Caco-2 (cell line): ENCODE measurements at places on chromosomes 5 and 9.

DNA sequence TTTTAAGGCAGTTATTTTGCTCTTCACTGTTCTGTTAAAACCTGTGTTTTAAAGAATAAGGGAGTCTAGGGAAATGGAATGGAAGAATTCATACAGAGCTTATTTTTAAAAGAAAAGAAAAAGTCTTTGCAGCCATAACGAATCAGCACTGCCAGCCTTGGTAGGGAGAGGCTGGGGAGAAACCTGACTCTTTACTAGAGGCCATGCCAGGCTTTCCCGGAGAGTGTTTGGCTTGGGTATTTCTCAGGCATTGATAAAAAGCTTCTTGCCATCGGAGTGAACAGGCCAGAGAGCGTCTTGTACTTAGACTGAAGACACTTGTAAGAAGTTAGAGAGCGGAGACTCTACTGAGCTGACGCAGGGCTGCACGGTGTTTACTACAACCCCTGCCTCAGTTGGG, 72.7 kb upstream of the NFIL3 start:
- no peak for DNase-seq

- peak; percentile 92 for DNase-seq
Measured at GRCh38 chr9:130940693-130941576, 1.9 kb upstream of the FIBCD1 start.

DNA sequence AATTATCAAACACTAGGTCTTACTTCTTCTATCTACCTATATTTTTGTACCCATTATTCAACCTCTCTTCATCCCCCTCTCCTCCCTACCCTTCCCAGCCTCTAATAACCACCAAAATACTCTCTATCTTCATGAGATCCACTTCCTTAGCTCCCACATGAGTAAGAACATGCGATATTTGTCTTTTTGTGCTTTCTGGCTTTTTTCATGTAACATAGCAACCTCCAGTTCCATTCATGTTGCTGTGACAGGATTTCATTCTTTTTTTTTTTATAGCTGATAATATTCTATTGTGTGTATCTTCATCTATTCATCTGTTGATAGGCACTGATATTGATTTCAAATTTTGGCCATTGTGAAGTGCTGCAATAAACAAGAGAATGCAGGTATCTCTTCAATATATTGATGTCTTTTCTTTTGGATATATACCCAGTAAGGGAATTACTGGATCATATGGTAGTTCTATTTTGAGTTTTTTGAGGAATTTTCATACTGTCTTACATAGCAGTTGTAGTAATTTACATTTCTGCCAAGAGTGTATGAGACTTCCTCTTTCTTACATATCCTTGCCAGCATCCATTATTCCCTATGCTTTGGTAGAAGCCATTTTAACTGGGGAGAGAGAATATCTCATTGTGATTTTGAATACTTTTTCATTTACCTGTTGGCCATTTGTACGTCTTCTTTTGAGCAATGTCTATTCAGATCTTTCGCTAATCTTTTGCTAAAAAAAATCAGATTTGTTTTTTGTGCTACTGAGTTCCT, 156.8 kb downstream of the DCP2 start:
- no peak for DNase-seq

DNA sequence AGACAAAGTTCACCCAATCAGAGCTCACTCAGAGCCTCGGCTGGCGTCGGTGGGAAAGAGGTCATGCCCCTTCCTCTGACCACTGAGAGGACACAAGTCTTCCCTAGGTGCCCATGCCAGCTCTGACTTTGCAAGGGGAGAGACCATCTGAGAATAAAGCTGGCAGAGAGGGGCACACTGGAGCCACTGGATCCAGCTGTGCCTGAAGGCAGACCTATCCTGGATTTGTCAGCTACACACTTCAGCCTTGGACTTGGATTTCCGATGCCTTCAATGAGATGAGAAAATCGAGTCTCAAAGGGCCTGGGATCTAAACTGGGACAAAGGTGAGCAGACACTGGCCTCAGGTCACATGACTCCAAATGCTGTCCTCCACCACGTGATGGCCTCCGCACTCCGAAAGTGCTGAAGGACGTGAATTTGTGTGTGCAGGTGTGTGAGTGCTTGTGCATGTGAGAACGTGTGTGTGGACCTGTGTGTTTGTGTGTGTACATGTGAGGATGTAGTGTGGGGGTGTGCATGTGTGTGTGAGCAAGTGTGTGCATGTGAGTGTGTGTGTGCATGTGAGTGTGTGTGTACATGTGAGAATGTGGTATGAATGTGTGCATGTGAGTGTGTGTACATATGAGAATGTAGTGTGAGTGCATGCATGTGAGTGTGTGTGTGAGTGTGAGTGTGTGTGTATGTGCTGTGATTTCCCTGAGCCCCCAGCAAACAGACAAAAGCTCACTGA, 37.9 kb downstream of the BARX1 start:
- DNase-seq = no peak

GRCh38 chr5:76485511-76485910, 82.4 kb downstream of the IQGAP2 start:
- DNase-seq = no peak

GRCh38 chr5:96408210-96408777, 24.8 kb downstream of the PCSK1 start:
- no peak for DNase-seq

GRCh38 chr5:37786416-37786815, 53.4 kb downstream of the GDNF start:
- no peak for DNase-seq

DNA sequence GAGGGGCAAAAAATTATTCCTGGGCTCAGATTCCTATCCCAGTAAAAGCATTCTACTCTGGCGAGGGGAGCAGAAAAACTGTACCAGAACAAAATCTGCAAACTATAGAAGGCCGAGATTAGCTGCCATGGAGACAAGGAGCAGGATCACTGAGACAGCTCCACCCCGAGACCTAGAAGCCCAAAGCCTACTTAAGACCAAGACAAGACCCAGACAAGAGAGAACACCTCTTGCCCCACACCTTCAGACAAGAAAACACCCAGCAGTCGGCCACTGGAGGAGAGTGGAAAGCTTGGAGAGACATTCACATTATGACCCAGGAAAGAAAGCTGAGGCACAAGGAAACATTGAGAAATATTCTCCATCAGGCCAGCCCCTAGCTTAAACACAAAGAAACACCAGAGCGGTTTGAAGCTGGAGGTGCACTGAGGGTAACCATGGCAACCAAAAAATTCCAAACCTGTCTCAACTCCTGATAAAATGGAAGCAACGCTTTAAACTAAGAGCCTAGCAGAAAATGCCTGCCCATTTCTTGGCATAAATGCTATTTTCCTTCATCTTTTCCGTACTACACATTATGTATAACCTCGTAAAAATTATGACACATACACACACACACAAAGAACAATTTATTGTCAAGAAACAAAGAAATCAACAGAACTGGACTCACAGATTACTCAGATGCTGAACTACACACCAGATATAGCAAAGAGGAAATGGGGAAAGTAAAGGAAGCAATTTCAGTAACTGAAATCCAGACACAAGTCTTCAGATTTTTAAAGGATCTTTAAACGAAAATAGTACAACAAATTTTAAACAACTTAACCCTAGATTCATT, 53.8 kb upstream of the FTMT start:
- no peak for DNase-seq

- DNase-seq = no peak
Measured at GRCh38 chr5:171129308-171129707, 179.7 kb upstream of the TLX3 start.

DNA sequence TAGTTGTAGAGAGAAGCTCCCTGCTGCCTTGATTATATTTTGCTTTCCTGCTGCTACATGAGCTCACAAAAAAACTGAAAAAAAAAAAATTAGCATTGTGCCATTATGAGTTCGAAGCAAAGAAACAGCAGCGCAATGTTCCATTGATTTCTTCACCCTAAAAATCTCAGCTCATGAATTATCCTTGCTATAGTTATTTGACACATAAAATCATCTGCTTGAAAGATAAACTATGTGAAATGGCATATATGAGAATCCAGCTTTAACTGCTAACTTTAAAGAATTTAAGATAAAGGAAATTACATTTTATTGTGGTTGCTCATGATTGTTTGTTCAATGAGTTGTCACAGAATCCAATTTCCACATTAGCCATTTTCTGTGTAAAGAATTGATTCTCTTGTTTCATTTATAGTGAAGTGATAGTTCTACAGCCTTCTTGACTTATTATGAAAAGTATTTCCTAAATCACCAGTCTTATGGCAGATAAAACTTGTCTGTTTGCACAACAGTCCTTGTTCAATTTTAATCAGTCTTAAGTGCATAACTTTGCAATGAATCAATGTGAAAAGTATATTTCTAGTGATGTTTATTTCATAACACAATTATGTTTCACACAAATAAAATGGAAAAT, 1275.0 kb upstream of the CDH9 start:
- DNase-seq = no peak

- DNase-seq = peak; percentile 43
Measured at GRCh38 chr5:177557041-177557647, 2.8 kb upstream of the FAM193B start.

DNA sequence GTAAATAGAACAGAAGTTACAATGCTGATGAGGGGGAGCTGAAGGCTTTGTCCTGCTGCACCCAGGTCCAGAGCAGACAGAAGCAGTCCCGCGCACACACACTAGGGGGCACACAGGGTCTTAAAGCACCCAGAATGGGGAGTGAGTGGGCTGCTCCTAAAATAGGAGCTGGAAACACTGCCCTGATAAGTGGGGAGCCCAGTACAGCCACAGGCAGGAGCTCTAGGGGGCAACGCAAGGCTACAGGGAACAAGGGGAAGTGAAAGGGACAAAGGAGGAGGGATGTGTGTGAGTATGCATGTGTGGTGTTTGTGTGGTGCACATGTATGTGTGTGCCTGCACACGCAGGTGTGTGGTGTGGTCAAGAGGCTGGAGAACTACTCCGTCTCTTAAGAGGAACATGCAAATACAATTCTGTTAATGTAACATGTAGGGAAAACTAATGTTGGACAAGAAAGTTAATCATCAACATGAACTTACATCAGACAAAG, 191.5 kb downstream of the ROR2 start:
- DNase-seq = peak; percentile 51

DNA sequence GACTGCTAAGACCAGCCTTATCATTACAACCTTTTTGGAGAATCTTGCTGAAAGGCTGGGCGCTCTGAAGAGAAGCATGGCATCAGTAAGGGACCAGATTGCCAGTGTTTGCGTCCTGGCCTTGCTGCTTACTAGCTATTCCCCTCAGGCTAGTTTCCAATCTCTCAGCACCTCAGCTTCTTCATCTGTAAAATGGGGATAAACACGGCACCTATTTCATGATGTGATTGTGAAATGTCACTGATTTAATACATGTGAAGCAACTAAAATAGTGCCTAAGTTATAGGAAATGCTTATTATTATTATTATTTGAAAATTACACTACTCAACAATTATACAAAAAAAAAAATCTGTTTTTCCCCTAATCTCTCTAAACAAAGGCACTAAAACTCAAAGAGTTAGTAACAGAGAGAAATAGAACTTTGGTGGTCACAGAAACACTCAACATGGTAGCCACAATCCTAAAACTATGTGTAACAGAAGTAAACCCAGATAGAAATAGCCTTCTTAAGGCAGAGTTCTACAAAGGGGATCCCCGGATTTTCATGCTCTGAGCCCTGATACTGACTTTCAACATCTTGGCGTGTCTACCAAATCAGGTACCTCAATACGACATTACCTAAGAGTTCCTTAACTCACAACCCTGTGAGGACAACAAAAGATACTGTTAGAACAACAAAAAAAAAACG, 62.0 kb downstream of the ENC1 start:
- no peak for DNase-seq

- DNase-seq = peak; percentile 92
Measured at GRCh38 chr5:60843936-60844905, at the start of gene ELOVL7. Gene ELOVL7, minus strand, starts transcription at chr5:60844269. Its CDS starts 56,872 bp downstream, at chr5:60787397.

DNA sequence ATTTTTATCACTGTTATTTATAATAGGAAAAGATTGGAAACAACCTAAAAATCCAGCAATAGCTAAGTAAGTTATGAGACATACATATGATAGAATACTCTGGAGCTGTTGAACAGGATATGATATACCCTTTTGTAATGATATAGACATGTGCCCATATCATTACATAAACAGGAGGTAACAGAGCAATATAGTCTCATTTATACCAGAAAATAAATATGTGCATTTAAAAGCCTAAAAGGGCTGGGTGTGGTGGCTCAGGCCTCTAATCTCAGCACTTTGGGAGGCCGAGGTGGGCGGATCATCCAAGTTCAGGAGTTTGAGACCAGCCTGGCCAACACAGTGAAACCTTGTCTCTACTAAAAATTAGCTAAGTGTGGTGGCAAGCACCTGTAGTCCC, 2.3 kb upstream of the FABP6 start:
- no peak for DNase-seq

DNA sequence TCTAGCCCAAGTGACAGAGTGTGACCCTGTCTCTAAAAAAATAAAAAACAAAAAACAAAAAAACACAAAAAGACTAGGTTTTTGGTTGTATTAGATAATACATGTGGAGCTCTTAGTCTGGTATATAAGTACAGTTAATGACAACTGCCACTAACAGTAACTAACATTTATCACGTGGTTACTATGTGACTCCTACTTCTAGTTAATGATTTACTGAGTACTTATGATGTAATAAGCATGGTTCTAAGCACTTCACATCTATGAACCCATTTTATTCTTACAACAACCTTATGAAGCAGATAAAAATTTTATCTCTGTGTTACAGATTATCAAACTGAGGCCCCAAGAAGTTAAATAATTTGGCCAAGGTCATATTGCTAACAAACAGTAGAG, 6.1 kb upstream of the TMEFF1 start:
- no peak for DNase-seq

- DNase-seq = peak; percentile 16
Measured at GRCh38 chr5:32042551-32042961, 131.6 kb downstream of the GOLPH3 start.
